A549 treated with dexamethasone at 1 μM for 4 hours (cell line): ENCODE measurements at places on chromosomes 6 and 20. TPM values are rescaled to one million over a fixed set of nuclear protein-coding genes. Genes with fewer than 3 reads are reported as not detected.

CRYBG1 gene
- total RNA-seq, result 0.74 to 1.3 TPM (median 0.82 TPM) in 5 replicates

KIAA0408 gene
- total RNA-seq, result 5.6 to 6.8 TPM (median 6.6 TPM) in 5 replicates

MAS1 gene
- total RNA-seq, result not detected in 5 replicates

TBC1D20 gene
- total RNA-seq, result 29.4 to 36.7 TPM (median 35.9 TPM) in 5 replicates

SALL4 gene
- 0.68 to 1.6 TPM (median 1.3 TPM) in 5 replicates for total RNA-seq

SIM1 gene
- total RNA-seq, result not detected in 5 replicates

TSBP1 gene
- total RNA-seq, result not detected in 5 replicates

B3GALT4 gene
- 0.44 to 0.85 TPM (median 0.71 TPM) in 5 replicates for total RNA-seq

MAFB gene
- 0.19 to 0.37 TPM (median 0.28 TPM) in 5 replicates for total RNA-seq

TNFRSF6B gene
- 0.77 to 0.97 TPM (median 0.84 TPM) in 4 of 5 replicates, not detected in the other for total RNA-seq

EYS gene
- total RNA-seq, result 0.01 to 0.06 TPM in 2 of 5 replicates, not detected in the others
